ENCODE measurements at places on chromosomes 12 and 14. TPM values are rescaled to one million over a fixed set of nuclear protein-coding genes. Genes with fewer than 3 reads are reported as not detected.

The CABP1 gene
- not detected for total RNA-seq

The SCARB1 gene
- 17.6 TPM for total RNA-seq

The TBC1D30 gene
- 14.3 TPM for total RNA-seq

The ANKRD33 gene
- total RNA-seq, result 0.26 TPM

The GLT8D2 gene
- total RNA-seq, result 4.8 TPM

The TNFRSF1A gene
- 71.4 TPM for total RNA-seq

The CEBPE gene
- total RNA-seq, result not detected

The LMO3 gene
- total RNA-seq, result not detected

The LMNTD1 gene
- under 0.01 TPM for total RNA-seq

The ATP6V1D gene
- 47.4 TPM for total RNA-seq

The LRRK2 gene
- total RNA-seq, result 0.13 TPM

The CHGA gene
- not detected for total RNA-seq

The SART3 gene
- total RNA-seq, result 35.8 TPM

The SCYL2 gene
- total RNA-seq, result 38.8 TPM

The AJUBA gene
- 35.7 TPM for total RNA-seq

The ZFYVE1 gene
- total RNA-seq, result 12.7 TPM
